ENCODE measurements at places on chromosomes 13 and 19.

DNA sequence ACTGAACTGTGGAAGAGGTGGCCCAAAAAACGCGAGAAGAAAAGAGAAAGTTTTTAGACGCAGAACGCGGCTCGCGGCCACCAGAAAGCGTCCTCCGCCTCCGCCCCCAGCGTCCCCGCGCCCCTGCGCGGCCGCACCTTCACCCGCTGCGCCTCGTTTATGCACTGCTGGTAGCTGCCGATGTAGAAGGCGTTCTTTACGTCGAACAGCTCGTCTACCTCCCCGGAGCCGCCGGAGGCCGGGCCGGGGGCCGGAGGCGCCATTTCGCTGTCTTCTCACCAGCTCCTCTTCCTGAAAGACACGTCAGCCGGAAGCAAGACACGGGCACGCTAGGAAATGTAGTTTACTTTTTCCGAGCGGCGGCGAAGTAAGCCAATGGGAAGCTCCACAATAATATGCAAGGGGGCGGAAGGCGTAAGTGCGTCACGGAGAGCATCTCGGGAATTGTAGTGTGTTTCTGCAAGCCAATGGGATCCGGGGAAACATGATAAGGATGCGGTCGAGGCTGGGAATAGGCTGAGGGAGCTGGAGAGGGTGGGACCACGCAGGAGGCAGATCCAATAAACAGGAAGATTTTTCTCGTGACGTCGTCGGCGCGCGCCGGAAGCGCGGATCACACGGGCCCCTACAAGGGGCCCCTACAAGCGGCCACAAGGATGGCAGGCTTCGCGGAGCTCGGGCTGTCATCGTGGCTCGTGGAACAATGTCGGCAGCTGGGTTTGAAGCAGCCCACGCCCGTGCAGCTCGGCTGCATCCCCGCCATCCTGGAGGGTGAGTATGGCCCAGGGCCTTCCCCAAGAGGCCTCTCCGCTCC is at the start of the genes COPE and DDX49:
TSS of gene COPE (minus strand) at position 302 of the 814 bp plus-strand sequence. CDS start at position 263, 39 bp downstream.
TSS of gene DDX49 (plus strand) at position 630 of the 814 bp plus-strand sequence. CDS start at position 657, 27 bp downstream.
- peak; percentile 99 for DNase-seq

DNA sequence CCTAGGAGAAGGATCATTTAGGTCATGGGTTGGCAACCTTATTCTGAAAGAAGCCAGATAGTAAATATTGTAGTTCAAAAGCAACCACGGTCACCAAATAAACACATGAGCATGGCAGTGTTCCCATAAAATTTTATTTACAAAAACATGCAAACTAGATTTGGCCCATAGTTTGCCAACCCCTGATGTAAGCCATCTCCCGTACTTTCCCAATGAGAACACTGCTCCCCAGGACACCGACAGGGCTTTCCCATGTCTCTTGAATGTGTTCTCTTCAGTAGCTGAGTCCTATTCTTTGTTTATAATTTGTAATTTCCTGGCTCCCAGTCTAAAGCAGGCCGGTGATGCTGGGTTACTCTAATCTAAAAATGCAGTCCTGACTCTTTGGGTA is 239.6 kb downstream of the LHFPL6 start:
- DNase-seq, result no peak

DNA sequence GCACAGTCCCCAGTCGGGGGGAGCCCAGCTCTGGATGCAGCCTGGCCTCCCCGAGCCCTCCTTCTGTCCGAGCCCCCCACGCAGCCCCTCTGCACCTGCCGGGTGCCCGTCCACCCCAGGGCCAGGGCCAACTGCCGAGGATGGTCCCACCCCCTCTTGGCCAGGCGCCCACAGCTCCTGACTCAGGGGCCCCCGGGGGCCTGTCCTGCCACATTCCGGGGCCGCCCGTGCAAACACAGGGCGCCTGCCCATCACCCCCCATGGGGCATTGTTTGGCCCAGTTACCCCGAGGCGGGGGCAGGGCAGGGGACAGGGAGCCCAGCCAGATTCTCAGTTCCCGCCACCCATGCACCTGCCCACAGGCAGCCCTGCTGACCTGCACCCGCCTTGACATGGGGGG is 5.3 kb upstream of the TCF3 start:
- no peak for DNase-seq

DNA sequence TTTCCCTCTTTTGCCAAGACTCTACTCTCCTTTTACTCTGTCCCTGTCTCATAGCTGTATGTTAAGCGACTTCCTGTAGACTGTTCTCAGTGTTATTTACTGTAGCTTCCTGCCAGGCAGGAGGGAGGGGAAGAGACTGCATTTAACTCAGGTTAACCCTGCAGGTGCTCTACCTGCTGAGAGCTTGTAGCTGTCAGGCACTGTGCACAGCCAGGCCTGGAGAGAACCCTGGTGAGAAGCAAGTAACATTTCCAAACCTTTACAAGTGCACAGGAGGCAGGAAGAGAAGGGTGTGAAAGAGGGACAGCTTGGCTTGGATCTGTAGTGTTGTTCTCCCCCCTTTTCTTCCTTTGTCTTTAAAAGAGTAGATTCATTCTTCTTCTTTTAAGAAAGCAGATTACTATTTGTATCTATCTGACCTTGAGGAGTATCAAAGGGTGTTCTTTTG is 167.1 kb downstream of the LMO7 start:
- DNase-seq, result no peak

GRCh38 chr19:32910874-32911273 is 41.3 kb upstream of the SLC7A9 start:
- no peak for DNase-seq

DNA sequence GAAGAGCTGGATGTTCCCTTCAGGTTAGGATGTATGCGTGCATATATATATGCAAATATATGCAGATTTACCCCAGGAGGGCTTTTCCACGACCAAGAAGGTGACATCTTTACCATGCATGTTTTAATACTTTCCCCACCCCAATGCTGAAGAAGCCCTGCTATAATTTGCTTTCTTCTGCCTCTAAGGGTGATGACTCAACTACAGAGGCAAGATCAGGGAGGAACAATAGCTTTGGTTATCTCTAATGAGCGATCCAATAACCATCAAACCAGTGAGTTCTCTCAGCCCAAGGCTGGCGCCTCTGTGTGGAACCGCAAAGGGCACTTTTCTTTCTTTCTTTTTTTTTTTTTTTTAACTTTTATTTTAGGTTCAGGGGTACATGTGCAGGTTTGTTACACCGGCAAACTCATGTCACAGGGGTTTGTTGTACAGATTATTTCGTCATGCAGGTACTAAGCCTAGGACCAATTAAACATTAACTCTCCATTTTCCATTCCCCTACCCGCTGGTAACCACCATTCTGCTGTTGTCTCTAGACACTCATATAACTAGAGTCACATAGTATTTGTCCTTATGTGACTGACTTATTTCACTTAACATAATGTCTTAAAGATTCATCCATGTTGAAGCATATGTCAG is 25.7 kb upstream of the UBE2L5 start:
- DNase-seq, result no peak

GRCh38 chr19:50702158-50702870 is 17.3 kb downstream of the SHANK1 start:
- DNase-seq, result no peak

DNA sequence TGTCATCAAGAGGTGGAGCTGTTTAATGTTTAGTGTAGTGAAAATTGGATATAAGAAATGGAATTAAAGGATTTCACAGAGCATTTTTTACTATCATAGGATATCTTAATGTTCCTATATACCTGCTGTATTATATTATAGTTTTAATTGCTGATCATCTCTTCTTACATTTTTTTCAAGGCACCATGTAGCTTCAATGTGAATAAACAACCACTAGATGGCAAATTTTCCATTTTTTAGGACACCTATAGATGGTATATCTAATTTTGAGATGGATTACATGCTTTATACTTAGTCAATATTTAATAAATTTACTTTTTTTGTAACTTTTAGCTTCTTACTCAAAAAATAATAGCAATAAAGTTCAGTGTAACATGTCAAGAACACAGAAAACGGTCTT is 9.0 kb upstream of the ATXN8OS start:
- no peak for DNase-seq

GRCh38 chr19:48473161-48473966 is 4.2 kb downstream of the CYTH2 start:
- no peak for DNase-seq

- peak; percentile 86 for DNase-seq
These were observed 755 bp upstream of the RAB3A start for GRCh38 chr19:18204394-18205199.

DNA sequence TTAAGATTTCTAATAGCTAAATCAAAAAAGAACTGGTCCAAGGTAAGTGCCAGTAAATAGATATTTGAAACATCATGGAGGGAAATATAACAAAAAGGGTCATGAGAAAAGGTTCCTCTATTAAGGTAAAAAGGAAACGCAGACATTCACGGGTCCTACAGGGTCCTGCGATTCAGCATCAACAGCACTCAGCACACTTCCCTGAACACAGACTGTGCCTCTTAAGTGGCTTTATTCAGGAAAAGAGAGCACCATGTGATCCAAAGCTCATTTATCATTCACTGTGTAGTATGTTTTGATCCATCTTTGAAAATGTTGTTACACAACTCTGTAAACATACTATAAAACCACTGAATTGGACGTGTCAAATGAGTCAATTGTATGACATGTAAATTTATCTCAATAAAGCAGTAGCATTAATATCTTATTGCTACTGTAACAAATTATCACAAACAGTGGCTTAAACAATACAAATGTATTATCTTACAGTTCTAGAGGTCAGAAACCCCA is 33.7 kb downstream of the CRYL1 start:
- no peak for DNase-seq

- DNase-seq, result no peak
These were observed 439.8 kb downstream of the ITGBL1 start for GRCh38 chr13:101892296-101892695.

DNA sequence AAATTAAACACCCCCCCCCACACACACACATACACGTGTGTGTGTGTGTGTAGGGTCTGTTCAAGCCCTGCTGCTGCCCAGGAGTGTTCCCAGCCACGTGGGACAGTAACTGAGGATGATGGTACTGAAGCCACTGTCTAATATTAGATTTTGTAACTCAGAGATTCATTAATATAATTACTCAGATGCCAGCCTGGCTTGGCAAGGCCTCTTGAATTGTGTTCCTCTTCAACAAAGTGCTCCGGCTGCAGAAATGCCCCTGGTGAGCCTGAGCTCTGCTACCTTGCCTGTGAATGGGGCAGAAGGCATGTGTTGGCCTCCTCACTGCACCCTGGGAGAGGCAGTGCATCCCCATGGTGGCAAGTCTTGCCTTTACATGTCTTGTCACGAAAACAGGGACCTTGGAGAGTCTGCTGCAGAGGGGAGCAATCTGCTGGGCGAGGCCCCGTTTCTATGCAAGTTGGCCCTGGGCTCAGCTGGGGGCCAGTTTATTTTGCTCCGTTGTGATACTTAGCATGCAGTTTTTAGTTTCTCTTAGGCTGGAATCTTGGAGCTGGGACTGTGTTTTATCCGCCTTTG is 44.0 kb downstream of the NFIX start:
- no peak for DNase-seq

- no peak for DNase-seq
These were observed 162.3 kb downstream of the KLF5 start for GRCh38 chr13:73220966-73221720.

DNA sequence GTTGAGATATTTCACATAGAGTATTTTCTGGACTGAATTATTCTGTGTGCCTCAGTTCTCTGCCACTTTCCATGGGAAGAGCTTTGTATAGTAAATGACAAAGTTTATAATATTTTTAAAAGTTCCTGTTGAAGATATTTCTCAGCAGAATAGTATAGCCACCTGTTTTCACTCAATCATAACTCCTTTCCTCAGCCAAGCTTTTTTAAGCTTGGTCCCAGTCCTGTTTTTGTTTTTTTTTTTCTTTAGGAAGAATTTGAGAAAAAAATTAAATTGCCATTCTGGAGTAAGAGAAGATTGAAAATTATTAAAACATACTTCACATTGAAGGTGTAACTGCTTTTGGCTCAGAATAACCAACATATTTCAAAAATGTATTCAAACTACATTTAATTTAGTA is 55.5 kb downstream of the ENOX1 start:
- DNase-seq, result no peak

DNA sequence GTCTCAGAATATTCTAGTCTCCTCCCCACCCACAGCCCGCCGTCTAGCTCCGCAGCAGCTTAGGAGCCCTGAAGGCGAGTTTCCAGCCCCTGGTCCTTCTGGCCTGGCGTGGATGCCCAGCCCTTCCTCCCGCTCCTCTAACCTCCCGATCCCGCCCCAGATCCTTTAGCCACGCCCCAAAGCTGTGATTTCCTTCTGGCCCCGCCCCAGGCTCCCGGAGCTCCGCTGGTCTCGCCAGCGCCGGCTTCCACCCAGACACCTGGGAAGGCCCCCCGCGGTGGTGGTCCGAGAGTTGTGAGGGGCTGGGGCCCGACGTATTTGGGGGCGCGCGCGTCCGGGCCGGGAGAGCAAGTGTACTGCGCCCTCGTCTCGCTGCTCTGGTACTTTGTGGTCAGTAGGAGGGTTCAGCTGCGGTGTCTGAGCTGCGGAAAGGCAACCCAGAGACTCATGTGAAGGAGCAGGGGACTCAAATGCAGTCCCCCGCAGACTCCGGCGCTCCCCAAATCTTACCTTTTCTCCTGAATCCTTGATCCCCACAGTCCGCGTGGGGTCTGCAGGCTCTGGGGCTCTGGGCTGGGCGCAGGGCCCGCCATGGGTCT is at the start of gene CGB7:
TSS of gene CGB7 (minus strand) at position 114 of the 599 bp plus-strand sequence. CDS start 2,374 bp downstream, outside the sequence.
- no peak for DNase-seq

DNA sequence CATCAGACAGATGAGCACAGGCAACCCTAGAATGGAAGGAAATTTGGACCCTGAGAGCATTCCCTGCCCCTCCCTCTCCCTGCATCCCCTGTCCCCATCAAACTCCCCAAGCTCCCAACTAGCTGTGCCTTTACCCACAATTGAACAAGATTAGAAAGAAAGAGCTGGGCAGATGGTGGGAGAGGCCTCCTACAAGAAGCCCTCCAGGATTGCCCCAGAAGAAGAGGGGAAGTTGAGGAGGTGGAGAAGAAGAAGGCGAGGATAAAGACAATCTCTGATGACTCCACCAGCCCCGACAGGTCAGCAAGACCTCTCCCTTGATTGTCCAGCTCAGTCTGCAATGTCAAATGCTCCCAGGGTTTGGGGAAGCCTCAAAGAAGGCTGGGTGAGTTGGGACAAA is 11.9 kb downstream of the UNC13A start:
- no peak for DNase-seq

Measured in right renal pelvis (tissue), 4 donors.